Stimulated activated CD4-positive, alpha-beta T cell treated with anti-CD3 and anti-CD28 coated beads, TNF-alpha, amount 100 ng/mL, for 4 hours (primary cell): ENCODE measurements at places on chromosomes 13 and 19.

DNA sequence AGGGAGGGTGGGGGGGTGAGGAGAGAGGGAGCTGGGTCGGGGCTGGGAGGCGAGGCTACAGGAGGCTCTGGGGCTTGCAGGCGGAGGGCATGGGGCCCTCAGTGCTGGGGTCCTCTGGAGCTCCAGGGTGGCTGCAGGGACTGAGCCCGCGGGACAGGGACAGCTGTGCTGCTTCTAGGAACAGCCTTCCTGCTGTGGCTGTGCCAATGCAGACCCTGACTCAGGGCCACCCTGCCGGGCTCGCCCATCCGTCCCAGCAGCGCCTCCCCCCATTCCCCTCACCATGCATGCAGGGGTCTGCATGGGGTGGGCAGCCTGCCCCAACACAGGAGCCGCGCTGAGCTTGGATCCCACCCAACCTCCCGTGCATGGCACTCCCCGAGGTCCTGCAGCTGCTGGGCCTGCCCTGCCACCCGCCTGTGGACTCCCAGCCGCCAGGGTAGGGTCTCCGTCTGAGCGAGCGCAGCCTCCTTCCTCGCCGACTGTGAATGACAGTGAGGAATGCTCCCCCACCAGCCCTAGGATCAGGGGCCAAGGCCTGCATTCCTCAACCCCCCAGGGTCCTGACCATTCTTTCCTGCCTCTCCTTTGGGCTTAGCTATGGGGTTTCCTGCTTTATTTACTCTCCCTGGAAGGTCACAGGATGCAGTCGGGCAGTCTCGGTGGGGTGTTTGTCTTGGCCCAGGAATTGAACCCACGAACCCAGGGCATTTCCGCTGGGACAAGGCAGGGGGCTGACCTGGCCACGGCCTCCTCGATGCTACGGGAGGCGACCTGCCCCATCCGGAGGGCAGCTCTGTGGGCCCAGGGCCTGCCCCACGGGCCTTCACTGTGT is 23.4 kb downstream of the CEBPG start:
- DNase-seq: no peak

DNA sequence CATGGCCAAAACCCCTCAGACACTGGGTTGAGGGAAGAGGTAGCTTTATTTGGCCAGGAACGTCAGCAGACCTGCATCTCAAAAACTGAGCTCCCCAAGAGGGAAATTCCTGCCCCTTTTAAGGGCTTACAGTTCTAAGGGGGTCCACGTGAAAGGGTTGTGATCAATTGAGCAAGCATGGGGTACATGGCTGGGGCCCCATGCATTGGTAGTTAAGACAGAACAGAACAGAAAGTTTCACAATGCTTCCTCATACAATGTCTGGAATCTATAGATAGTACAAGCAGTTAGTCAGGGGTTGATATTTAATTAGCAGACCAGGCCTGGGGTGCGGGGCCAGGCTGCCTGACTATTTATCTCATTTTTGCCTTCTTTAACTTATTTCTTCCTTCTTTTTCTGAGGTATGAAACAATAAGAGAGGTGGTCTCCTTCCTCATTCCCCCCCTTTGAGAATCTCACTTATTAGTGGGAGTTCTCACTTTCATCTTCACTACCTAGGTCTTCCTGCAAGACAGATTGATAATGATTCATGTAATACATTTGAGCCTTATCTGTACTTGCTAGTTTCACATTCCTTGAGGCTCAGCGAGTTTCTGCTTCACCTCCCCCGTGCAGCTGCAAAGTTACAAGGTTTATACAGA is 84.8 kb downstream of the SLC25A15 start:
- DNase-seq: no peak

DNA sequence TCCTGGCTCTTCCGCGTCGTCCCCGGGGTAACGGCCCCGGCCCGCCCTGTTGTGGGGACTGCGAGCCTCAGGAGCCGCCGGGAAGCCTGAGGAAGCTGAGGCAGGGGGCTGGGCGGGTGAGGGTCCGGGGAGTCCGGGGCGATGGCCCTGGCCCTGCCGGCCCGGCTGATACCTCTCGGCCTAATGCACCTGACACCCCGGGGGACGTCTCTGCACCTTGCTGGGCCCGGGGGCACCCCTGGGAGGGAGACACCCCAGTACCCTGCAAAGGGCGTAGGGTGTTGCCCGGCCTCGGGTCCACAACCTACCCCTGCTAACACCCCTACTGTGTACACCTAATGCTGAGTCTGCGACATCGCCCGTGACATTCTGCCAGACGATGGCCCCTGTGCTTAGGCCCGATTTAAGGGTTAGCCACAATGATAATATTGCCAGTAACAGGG is 410 bp downstream of the PIN1 start:
- DNase-seq: no peak

DNA sequence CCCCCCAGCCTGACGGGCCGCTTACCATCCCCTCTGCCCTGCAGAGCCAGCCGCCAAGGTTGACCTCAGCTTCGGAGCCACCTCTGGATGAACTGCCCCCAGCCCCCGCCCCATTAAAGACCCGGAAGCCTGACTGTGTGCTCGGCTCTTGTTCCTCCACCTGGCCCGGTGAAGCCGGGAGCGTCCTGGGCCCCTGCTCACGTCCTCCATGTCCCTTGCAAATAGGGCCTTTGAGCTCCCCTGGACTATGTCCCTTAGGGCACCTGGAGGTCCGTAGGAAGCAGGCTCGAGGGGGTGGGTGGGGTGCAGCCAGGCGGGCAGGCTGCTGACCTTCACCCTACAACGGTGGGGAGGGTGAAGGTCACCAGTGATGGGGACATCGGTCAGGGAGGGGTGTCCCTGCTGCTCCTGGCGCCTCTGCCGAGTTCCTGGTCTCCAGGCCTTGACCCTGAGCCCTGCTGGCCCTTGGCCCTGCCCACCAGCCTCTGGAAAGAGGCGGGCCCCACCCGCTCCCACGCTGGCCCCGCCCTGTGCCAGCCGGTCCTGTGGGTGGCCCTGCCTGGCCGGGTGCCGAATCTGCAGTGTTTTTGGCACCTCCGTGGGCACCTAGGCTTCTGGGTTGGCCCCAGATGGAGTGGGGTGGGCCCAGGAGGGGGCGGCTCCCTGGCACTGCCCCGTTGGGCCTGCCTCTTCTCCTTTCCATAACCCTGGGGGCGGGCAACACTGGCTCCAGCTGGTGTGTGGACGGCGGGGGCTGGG is 3.3 kb downstream of the ATP5F1D start:
- DNase-seq: no peak

DNA sequence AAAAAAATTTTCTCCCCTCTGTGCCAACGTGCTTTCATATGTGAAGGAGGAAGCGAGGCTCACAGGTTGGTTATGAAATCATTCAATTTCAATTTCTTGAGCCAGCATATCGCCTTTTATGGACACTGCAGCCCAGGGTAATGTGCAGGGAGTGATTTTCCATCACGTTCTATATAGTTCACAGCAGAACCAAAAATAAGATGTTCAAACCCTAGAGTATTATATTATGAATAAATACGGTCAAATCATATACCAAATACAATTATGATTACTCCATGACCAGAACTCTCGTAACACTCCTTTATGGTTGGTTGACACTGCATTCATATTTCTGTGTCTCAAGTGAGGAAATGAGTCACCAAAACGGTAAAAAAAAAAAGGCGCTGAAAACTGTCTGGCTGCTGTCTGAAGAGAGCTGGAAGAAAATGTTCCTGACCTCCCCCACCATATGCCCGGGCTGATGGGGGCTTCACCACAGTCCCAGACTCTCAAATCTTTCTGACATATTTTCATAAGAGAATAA is 75.8 kb upstream of the UBAC2 start:
- no peak for DNase-seq

- DNase-seq: no peak
Measured at GRCh38 chr19:9627856-9628255, 6.8 kb upstream of the ZNF561 start.

DNA sequence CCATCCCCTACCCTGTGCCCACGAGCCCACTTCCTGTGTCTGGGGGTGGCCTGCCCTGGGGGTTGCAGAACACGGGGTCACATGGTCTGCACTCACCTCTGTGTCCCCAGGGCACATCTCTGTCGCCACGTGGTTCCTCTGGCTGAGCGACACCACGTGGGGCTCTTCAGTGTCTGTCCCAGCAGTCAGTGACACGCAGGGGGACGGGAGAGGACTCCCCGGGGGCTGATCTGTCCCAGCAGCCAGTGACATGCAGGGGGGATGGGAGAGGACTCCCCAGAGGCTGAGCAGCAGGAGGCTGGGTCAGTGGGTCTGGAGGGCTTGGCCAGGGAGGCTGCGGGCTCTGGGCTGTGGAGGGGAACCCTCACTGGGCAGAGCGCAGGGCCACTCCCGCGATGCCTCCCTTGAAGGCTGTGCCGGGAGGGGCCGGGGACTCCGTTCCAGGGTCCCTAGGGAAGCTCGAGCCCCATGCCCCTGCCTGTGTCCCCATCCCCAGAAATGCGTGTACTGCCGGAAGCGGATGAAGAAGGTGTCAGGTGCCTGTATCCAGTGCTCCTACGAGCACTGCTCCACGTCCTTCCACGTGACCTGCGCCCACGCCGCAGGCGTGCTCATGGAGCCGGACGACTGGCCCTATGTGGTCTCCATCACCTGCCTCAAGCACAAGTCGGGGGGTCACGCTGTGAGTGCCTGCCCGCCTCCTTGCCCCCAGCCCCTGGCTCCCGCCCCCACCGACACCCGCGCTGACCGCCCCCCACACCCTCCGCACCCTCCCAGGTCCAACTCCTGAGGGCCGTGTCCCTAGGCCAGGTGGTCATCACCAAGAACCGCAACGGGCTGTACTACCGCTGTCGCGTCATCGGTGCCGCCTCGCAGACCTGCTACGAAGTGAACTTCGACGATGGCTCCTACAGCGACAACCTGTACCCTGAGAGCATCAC is 174.8 kb downstream of the KDM4B start:
- DNase-seq: no peak

- DNase-seq: no peak
Measured at GRCh38 chr13:49235856-49236431, 11.8 kb upstream of the CDADC1 start.

- no peak for DNase-seq
Measured at GRCh38 chr13:84366506-84366905, 484.2 kb upstream of the SLITRK1 start.

GRCh38 chr13:68636784-68637183 is 1406.6 kb upstream of the PCDH9 start:
- DNase-seq: no peak

DNA sequence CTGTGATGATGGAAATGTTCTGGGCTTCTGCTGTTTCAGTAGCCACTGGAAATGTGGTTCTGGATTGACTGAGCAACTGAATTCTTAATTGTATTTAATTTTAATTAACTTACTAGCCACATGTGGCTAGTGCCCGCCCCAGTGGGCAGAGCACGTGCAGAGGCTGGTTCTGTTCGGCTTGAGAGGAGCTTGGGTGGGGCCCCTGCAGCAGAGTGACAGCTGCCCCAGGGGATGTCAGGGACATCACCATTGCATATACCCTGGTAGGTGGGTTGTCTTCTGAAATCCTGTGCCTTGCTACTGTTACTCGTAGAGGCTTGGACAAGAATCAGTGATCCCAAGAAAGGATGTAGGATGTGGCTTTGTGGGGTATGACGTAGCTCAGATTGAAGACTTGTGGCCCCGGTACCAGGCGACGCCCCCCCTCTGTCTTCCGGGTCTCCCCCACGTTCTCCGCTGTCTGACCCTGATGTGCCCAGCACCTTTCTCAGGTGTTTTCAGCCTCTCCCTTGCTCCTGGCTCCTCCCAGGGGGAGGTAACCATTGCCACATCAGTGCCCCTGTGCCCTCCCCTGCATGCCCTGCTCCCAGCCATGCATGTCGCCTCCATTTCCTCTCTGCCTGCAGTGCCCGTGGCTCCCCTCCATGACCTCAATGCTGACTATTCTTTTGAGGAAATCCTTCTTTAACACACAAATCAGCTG is 102.6 kb upstream of the RNF113B start:
- no peak for DNase-seq

DNA sequence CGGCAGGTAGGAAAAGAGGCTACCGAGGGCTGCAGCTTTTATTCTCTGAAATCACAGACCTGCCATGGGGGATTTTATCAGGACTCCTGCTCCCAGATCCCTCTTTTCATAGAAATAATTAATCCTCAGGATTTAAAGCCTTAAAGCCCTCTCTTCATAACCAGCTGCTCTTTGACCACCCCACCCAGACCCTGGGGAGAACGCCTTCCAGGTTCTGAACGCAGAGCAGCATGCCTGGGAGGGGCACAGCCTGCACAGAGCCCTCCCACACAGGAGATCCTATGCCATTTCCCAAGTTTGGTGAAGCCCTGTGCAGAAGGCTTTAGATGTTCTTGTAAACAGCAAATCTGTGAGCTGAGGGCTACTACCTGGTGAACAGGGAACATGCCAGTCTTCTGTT is 91.1 kb downstream of the STOML3 start:
- no peak for DNase-seq

DNA sequence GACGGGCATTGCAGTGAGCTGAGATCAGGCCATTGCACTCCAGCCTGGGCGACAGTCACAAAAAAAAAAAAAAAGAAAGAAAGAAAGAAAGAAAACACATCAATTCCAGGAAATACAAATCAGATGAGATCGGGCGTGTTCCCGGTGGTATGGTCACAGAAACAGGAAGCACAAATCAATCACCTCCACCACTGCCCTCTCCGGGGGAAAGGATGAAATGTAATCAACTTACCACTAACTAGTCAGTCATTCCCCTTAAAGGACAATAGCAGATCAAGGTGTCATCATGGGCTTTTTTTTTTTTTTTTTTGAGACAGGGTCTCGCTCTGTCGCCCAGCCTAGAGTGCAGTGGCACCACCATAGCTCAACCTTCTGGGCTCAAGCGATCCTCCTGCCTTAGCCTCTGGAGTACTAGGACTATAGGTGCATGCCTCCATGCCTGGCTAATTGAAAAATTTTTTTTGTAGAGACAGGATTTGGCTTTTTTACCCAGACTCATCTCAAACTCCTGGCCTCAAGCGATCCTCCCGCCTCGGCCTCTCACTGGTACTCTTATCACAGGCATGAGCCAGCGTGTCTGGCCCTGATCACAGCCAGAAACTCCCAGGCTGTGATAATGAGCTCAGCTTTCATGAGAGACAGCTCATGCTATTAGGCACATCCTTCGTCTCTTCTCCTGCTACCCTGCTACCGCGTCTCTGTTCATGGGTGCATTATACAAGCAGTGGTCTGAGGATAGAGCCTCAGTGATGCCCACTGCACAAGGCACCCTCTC is 6.8 kb upstream of the DPRX start:
- no peak for DNase-seq

GRCh38 chr13:25630329-25630900 is 258.6 kb downstream of the ATP8A2 start:
- no peak for DNase-seq

GRCh38 chr19:48274938-48275337 is 5.1 kb downstream of the ZNF114 start:
- DNase-seq: no peak

DNA sequence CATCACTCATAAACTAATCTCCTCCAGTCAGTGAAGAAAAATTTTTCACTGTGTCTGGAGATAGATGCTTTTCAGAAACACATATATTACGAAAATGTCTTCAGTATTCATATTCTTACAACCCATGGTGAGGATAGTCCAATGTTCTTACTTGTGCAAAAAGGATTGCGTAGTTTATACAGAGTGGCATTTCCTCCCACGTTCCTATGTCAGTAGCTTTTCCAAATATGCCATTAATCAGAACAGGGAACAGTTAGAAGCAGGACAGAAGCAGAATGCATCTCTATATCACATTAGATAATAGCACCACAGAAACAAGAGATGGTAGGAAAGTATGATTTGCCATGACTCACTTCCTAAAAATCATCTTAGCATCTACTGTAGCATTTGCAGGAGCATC is 282.9 kb downstream of the SLITRK5 start:
- no peak for DNase-seq
